ENCODE measurements at places on chromosomes 11 and 22.

- no peak for DNase-seq
These were observed 75.2 kb upstream of the TP53I11 start for GRCh38 chr11:45025716-45026492.

DNA sequence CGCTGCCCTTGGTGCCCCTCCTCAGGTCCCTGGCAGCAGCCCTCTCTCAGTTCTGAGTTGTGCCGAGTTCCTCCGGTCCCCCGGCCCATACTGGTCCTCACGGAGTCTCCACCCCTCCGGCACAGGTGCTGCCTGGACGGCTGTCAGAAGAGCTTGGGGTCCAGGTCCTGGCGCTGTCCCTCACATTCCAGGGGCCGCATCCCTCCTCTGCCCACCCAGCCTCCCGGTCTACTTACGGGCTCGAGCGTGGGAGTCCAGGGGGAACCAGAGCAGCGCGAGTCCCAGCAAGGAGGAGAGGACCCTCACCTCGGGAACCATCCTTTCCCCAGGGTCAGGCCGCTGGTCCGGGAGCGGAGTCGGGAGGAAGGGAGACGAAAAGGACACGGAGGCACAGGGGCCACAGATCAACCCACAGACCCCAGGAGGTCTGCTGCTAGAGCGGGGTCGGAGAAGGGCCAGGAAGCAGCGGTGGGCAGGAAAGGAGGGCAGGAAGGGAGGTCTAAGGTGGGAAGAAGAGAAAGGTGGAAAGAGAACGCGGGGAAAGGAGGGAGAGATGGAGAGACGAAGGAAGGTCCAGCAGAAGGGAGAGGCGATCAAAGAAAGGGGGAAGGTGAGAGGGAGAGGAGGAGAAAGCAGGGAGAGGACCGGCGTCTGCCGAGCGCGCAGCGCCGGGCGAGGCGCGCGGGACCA, 510 bp downstream of the CHRDL2 start:
- DNase-seq = no peak

- DNase-seq = no peak
These were observed 6.7 kb downstream of the P2RX3 start for GRCh38 chr11:57344826-57345225.

DNA sequence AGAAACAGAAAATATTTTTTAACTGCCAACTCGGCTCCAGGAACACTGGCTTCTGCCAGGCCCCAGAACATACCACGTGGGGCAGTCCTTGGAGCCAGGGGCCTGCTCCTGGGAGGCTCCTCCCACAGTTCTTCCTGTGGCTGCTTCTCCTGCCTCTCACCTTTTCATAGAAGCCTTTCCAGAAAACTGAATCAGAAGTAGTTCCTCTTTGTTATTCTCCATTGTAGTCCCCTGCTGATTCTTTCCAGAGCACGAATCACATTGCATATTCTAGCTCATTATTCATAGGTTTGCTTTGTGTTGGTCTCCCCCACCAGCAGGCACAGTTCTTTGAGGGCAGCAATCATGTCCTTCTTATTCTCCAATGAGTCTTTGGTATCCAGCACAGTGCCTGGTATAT, 106.0 kb downstream of the EFCAB6 start:
- no peak for DNase-seq

GRCh38 chr22:45475851-45476514, 26.7 kb upstream of the FBLN1 start:
- no peak for DNase-seq

GRCh38 chr11:119368121-119369034, 13.1 kb downstream of the USP2 start:
- no peak for DNase-seq

DNA sequence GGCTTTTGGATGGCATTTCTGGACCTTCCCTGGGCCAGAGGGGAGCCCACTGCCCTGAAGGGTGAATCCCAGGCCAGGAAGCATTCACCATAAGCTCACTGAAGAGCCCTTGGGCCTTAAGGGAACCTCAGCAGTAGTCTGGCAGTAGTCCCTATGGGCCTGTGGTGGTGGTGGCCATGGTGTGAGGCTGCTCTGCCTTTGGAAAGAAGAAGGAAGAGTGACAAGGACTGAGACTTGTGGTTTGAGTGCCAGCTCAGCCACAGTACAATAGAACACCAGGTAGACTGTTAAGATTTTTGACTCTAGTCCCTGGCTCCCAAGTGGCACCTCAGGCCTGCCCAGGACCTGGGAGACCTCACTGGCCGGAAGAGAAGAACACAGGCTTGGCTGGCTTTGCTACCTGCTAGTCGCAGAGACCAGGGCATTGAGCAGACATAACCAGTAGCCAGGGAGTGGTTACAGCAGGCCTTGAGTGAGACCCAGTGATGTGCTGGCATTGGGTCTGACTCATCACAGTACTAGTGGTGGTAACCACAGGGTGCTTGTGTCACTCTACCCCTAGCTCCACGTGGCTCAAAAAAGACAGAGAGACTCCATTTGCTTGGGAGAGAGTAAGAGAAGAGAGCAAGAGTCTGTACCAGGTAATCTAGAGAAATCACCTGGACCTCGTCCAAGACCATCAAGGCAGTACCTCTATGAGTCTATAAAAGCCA, 259.8 kb upstream of the BLID start:
- DNase-seq = no peak

DNA sequence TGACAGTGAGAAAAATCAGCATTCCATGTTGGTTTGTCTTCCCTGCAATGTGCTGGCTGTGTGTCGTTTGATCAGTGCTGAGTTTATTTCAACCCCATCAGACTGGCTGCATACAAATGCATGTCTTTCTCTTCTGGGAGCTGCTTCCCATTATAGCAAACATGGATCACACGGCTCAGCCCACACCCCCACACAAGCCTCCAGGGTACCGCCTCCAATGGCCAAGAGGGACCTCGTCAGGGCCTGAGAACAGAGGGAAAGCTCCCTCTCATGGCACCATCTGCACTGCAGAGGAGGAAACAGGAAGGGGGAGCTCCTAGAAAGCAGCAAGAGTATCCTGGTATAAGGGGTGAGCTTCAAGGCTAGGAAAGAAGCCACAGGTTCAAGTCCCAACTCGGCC, 214.2 kb downstream of the LARGE1 start:
- no peak for DNase-seq

- DNase-seq = no peak
These were observed 20.4 kb upstream of the IGSF9B start for GRCh38 chr11:133977067-133977677.

DNA sequence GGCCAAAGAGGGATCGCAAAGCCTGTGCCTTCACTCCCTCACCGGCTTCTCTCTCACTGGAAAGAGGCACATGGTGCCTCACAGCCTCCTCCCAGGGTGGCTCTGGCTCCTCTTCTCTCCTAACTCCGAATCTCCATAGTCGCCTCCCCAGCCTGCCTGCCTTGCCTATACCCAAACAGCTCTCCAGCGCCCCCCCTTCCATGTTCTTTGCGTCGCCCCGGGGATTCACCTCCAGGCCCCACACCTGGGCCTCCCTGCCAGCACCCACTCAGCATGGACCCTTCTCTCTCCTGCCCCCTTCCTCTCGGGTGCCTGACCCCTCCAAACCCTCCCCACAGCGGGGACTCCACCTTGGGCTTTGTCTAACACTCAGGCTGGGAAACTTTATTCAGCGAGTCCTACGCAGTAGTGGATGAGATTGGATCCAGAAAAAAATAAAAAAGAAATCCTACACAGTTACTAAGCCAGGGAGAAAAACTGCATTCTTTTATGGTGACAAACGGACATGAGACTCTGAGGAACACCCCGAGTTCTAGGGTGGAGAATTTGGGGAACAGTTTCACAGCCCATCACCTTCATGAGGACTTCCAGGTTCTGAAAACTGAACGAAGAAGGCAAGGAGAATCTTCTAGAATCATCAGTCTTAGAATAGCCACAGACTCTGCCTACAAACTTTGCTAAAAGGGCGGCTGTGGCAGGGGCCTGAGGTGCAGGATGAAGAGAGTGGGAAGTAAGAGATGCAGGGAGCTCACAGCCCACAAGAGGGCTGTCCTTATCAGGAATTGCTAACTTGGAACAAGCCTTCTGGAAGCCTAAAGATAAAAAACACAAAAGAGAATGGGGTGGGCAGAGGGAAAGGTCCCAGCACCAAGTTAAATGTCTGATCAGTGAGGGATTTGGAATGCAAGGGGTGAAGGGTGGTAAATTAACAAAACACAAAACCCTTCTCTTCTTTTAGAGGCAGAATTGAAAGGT, 5.3 kb downstream of the PPM1F start:
- DNase-seq = no peak

DNA sequence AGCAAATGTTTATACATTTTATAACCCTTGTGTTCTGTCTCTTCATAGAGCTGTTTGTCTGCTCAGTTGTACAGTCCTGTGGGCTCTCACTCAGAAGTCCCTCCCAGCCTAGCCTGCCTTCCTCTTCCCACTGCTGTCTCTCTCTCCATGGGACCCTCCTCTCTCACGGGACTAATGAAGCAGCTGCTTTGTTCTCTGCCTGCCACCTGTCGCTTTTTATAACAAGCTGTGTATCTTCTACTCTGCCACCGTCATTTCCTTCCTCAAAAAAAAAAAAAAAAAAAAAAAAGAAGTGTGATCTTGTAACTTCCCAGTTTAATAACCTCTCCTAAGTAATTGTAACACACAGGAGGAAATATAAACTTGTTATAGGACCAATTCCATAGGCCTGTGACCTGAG, 92.2 kb upstream of the ALKBH3 start:
- DNase-seq = no peak

DNA sequence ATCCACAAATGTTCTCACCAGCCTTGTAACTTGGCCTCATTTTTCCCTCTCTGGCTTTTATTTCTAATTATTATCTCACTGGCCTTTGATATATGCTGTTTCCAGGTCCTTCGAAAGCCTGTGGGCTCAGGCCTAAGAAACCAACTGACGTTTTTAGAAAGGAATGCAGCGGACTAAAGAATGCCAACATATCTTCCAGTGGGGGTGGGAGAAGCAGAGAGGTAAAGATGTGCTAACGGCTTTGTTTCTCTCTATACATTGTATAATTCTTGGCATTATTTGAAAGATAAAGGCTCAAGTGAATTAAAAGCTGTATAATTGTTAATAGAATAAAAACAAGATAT, 28.2 kb downstream of the OR6Q1 start:
- DNase-seq = no peak

GRCh38 chr11:117354550-117354949, 26.9 kb downstream of the CEP164 start:
- DNase-seq = no peak

GRCh38 chr11:59189986-59190385, 18.1 kb downstream of the DTX4 start:
- no peak for DNase-seq

DNA sequence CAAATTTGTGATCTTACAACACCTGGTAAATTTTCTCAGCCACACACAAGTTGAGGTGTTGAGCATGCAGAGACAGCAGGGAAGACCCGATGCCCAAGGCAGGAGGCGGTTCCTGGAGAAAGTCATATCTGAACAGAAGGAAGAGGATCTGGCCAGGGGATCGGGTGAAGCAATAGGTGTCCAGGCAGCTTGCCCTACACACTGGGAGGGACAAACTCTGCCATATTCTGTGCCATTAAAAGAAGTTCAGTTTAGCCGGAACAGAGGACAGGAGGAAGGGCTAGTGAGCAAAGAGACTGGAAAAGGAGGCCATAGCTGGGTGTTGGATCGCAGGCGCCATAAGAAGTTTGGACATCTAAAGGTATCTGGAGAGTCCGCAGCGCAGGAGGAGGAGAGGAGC, 76.5 kb downstream of the TMPRSS5 start:
- no peak for DNase-seq

GRCh38 chr22:22397875-22398524, 110.5 kb downstream of the ZNF280B start:
- DNase-seq = no peak

- no peak for DNase-seq
These were observed 346 bp downstream of the FJX1 start for GRCh38 chr11:35618497-35619115.

DNA sequence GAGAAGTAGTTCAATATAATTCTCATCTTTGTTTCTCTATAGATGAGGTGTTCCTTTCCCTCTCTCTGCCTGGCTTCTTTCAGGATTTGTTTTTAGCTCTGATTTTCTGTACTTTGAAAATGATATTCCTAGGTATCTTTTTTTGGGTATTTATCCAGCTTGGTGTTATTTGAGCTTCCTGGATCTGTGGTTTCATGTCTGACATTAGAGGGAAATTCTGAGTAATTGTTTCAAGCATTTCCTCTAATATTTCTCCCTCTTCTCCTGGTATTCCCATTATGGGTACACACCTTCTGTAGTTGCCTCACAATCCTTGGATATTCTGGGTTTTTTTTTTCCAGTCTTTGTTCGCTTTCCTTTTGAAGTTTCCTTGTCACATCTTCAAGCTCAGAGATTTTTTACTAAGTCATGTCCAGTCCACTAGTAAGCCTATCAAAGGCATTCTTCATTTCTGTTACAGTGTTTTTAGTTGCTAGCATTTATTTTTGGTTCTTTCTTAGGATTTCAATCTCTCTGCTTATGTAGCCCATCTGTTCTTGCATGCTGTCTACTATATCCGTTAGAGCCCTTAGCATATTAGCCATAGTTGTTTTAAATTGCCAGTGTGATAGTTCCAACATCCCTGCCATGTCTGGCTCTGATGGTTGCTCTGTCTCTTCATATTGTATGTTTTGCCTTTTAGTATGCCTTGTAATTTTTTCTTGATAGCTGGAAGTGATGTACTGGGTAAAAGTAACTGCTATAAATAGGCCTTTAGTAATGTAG, 5.8 kb downstream of the CCDC81 start:
- DNase-seq = no peak

DNA sequence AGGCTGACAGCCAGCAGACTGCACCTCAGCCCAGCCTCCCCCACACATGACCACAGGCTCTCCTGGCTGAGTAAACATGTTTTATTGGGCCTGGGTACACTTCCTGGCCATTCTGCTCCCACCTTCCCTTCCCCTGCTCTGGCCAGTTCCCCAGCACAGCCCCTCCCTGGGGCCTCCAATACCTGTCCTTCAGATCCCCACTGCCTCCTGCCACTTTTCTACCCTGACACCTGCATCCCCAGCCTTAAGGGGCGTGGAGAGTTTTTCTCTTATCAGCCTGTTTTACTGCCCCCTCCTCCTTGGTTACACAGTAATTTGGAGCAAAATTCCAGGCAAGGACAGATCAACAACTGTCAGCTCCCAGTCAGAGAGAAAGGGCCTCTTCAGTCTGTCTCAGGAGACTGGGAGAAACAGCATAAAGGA, at the start of gene ISX:
Gene ISX, plus strand, starts transcription at position 363 of the 423 bp plus-strand sequence. CDS start 930 bp downstream, outside the sequence.
- no peak for DNase-seq

- no peak for DNase-seq
These were observed 22.3 kb downstream of the RTN4R start for GRCh38 chr22:20245577-20246367.

- DNase-seq = no peak
These were observed 23.9 kb upstream of the CD44 start for GRCh38 chr11:35114906-35115687.

DNA sequence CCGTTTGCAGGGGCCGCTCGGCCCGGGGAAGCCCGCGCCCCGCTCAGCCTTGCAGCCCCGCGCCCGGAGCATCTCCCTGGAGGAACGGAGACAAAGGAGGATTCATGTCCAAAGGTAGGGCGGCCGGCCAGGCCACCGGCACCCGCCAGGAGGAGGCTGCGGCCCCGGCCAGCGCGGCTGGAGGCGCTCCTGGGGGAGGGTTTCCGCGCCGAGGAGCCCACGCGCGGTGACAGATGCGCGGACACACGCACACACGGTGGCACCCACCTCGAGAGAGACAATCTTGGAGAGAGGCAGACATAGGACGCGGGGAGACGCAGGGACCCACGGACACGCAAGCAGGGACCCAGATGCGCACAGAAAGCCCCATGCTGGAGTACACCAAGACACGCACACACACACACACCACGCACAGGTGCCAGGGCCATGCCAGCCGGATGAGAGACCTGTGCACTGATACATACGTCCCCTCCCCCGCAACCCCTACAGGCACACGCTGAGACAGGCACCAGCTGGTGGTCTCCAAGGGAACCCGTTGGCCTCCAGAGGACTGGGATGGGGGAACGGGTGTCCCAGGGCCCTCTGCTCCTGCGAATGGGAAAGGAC, 7.8 kb downstream of the SEPTIN3 start:
- DNase-seq = no peak
